Cerebellar cortex (tissue), 1 donor: ENCODE measurements at places on chromosomes 2 and 18.

DNA sequence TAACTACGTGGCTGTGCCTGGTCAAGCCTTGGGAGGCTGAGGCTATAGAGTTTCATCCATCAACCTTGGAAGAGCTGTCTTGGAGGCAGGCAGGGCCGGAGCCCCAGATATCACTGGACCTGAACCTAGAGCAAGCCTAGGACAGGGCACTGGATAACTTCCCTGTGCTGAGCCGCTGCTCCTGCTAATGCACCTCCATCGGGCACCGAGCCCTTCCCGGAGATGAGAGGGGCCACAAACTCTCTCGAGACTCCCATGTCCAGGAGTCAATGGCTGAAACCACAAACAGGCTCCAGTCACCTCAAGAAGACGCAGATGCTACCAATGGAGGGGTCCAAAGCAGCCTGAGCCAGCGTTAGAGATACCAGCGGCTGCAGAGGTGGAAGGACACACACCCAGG, 866.0 kb downstream of the LRP1B start:
- no peak for DNase-seq

GRCh38 chr2:204072443-204073324, 136.1 kb downstream of the ICOS start:
- peak; percentile 12 for DNase-seq

GRCh38 chr2:85310330-85310729, 17.5 kb downstream of the TGOLN2 start:
- DNase-seq, result no peak

DNA sequence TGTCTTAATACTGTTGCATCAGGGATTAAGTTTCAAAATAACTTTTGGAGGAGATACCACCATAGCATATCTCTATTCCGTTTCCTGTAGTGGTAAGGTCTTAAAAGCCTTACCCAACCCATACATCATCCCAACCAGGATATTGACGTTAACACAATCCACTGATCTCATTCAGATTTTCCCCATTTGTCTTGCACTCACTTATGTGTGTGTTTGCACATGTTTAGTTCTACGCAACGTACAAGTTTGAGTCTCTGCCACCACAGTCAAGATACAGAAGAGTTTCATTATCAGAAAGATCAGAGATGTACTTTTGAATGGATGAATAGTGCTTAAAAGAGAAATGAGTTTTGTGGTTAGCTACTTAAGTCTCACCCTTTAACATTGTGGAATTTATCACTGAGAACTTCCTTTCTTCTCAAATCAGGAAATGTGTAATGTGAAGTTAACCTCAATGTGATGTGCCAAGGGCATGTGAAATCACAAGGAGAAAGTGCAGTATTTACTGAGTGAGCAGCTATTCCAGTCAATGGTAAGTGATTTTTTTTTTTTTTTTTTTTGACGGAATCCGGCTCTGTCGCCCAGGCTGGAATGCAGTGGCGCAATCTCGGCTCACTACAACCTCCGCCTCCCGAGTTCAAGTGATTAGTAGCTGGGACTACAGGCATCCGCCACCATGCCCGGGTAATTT, 69.2 kb upstream of the EPHA4 start:
- no peak for DNase-seq

DNA sequence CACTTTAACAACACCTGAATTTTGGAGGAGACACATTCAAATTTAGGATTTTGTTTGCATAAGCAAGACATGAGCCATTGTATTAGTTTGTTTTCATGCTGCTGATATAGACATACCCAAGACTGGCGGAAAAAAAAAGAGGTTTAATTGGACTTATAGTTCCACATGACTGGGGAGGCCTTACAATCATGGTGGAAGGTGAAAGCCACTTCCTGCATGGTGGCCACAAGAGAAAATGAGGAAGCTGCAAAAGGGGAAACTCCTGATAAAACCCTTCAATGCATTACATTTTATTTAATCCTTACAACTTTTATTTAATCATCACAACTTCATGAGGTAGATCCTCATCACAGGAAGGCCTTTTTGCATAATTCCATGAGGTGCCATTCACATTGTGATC, 242.0 kb upstream of the STON1 start:
- DNase-seq, result no peak

DNA sequence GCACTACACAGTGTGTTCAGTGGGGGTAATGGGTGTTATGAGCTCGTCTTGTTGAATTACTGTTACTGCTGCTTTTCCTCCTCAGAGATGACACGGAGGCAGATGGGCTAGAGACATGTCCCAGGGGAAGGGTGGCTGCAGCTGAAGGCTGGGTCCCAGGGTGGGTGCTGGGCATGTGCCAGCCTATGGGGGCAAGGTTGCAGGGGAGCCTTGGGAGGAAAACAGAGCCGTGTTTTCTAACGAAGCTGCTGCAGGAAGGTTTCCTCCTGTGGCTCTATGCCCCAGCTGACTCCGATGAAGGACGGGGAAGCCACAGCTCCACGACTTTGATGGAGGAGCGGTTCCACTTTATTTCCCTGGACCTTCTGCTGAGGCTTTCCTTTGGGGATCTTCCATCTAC, 42.4 kb downstream of the ASB18 start:
- no peak for DNase-seq

DNA sequence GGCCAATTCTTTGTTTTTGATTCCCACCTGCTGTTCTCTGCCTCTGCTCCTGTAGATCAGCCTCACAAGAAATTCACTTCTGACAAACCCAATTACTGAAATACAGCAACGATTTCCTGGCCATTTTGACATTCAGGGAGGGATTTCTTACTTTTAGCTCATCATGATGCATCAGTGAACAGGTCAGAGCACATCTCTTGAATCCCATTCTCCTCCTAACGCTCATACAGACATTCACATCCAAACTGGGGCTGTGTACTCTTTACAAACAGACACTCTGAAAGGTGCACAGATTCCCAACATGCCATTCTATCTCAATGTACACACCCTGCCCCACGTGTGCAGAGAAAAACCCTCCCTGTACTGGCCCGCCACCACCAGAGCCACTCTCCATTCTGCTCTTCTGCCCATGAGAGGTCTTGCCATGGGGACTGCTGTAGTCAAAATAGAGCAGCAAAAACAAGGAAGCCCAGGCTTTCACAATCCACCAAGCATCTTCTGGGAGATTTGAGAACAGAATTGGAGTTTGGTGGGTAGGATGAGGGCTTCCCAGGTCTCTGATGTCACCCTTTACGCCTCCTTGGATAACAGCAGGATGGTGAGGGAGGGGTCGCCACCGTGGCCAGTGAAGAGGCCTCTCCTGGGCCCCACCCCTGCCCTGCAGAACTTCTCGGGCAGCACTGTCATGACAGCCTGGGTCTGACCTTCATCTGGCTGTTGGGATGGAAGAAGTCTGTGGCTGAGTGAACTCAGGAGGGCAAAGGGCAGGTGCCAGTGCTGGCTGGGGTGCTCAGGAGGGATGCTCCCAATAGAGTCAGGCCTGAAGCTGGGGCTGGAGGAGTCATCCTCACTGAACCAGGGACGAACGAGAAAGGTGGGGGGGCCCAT, 41.9 kb upstream of the ZFP36L2 start:
- DNase-seq, result no peak

DNA sequence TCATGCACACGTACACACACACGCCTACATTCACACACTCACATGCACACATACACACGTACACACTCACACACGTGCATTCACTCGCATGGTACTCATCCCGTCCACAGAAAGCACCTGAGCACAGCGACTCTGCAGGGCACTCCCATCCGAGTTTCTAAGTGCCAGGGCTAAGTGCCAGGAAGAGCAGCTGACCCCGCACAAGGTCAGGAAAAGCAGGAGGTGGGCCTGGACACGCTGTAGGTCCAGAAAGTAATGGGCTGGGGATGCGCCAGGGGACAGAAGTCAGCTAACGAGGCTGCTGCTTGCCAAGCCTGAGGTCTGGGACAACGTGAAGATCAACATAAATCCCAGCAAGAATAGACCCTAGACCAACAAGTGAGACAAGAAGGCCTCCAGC, 15.8 kb downstream of the ADI1 start:
- DNase-seq, result no peak

- no peak for DNase-seq
These were observed 38.6 kb upstream of the ARL4C start for GRCh38 chr2:234535464-234535863.

GRCh38 chr2:16671760-16672159, 6.1 kb upstream of the CYRIA start:
- DNase-seq, result no peak

- DNase-seq, result no peak
These were observed 333.0 kb upstream of the SLC14A2 start for GRCh38 chr18:45282101-45282812.

- no peak for DNase-seq
These were observed 108.7 kb downstream of the ZBTB7C start for GRCh38 chr18:48300463-48300961.

- no peak for DNase-seq
These were observed 16.6 kb upstream of the PIK3C3 start for GRCh38 chr18:41938445-41938844.

- DNase-seq, result no peak
These were observed 29.6 kb downstream of the TFCP2L1 start for GRCh38 chr2:121255358-121255757.

DNA sequence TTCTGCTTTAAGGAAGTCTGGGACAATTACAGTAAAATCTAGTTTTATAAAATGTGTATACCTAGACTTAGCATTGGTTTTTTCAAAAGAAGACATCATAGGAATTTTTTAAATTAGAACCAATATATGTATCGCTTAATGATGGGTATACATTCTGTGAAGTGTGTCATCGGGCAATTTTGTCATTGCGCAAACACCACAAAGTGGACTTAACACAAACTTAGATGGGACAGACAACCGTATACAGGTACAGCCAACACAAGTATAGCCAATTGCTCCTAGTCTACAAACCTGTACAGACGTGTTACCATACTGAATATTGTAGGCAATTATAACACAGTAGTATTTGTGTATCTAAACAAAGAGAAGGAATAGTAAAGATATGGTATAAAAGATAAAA, 12.7 kb downstream of the MYO1B start:
- DNase-seq, result no peak

DNA sequence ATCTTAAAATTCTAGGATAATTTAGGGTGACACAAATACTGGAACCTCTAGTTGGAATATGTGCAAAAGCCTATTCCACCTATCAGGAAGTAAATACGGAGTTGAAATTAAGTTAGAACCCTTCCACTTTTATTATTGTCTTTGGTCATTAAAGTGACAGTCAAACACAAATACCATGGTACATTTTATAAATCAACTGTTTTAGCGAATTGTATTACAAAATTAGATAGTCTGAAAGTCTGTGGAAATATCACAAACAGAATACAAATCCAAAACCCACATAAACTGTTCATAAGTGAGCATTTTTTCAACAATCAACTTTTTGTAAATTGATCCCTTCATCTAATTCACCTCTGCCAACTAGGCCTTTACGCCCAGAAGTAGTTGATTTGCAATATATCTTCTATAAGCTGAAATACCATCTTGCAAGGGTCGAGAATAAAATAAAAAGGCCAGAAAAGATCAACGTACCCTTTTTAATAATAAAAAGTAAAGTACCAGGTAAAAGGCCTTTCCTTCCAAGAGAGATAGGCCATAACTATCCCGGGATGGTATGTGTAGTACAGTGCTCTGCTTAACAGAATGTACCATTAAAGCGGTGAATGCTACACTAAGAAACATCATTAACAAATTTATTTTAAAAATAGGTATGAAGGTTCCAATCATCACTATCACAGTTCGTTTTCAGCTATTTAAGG, 1.3 kb downstream of the USP34 start:
- DNase-seq, result peak; percentile 27

- DNase-seq, result no peak
These were observed 34.5 kb downstream of the INSIG2 start for GRCh38 chr2:118122594-118123281.

DNA sequence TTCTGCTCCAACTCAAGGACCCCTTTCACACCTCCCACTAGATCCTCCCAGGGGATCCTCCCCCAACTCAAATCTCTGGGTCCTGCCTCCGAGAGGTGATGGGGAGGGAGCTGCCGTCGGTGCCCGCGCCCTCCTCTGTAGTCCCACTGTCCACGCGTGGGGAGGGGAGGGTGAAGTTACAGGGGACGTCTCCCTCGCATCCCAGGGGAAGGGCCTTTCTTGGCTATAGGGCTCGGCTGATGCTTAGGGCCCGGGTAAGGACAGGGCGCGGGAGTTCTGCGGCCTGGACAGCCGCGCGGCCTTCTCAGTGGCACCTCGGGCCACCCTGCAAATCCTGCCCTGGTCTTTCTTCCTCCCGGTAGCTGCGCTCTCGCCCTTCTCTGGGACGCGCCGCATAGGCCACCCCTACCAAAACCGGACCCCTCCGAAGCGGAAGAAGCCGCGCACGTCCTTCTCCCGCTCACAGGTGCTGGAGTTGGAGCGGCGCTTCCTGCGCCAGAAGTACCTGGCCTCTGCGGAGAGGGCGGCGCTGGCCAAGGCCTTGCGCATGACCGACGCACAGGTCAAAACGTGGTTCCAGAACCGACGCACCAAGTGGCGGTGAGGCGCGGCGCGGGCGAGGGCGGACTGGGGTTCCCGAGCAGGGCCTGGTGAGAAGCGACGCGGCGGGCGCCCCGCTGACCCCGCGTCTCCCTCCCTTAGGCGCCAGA, 1.2 kb downstream of the TLX2 start:
- no peak for DNase-seq

DNA sequence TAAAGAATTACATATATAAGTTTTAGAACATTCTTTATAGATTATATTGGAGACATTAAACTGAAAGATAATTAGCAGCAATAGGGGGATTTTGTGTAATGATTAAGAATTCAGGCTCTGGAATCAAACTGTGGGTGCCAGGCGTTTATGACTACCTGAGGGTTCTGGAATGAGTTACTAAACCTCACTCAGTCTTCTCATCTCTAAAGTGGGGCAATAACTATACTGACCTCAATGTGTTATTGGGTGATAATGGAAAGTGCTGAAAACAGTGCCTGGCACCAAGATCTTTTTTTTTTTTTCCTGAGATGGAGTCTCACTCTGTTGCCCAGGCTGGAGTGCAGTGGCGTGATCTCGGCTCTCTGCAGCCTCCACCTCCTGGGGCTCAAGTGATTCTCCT, 7.2 kb downstream of the SERPINB8 start:
- DNase-seq, result no peak

DNA sequence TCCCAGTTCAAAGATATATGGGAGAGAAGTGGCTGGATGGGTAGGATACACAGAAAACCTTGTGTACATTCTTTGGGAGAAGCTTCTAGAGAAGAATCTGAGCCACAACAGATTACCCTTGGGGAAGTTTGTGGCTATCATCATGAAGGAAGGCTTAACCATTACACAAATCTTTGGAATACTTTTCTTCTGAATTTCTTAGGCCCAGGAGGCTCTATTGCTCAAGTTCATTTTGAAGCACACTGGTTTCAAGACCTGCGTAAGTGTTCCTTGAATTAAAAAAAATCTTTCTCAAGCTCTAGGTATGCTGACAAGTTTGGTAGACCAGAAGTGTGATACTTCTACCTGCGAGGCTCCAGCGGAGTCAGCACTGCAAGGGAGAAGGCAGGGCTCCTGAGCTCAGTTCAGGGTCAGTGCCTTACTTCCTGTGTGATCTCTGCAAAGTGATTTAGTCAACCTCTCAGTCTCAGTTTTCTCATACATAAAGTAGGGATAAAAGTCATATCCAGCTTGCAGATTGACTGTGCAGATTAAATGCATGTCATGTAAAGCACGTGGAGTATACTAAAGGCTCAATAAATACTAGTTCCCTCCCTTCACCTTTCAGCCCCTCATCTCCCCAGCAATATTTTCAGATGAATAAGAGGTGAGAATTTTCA, 438.6 kb downstream of the DLGAP1 start:
- DNase-seq, result no peak

GRCh38 chr2:106137731-106138521, 56.2 kb downstream of the UXS1 start:
- DNase-seq, result no peak
